IPS DF 19.7 (cell line): ENCODE measurements at places on chromosomes 7 and 10.

DNA sequence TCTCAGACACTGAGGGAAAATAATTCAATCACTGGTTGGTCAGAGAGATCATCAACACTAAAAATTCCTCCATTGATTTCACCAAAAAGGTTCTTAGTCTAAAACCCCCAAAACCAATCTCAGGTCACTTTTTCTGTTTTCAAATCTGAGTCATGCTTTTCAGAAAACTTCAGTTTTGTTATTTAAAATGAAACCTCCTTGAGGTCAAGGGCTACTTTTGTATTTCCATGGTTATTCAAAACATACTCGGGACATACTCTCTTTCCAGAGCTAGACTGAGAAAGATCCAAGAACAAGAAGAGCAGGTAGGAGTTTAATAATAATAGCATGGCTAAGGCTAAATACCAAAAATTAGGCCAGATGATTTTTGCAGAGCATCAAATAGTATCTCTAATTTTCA is 152.8 kb downstream of the SDHAF3 start:
- no peak for DNase-seq

GRCh38 chr10:17394854-17395253 is 59.5 kb downstream of the ST8SIA6 start:
- no peak for DNase-seq

DNA sequence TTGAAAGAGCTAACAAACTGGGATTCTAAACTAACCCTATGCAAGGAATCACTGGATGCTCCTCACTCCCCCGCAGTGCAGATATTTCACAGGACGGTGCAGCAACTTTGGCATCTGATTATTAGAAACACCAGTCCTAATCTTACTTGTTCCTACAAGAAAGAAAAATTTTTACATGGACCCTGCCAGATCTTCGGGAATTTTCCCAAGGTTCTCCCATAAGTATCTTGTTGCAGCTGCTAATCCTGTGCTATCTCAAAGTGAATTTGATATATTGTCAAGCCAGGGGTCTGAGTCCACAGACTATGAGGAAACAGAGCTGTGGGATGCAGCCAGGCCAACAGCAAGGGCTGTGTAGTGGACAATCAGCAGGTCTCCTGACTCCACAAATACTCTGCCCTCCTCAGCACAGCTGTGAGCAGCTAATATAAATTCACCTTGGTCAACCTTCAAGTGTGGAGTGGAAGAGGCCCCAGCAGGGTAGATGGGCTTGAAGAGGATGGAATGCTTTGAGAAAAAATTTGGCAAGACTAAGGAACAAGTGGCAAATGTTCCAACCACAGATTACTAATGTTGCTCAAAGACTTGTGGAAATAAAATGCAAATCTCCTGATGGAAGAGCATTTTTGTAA is 25.6 kb downstream of the VSTM4 start:
- no peak for DNase-seq

- no peak for DNase-seq
Observed at GRCh38 chr10:86646933-86647332, 7.4 kb upstream of the OPN4 start.

DNA sequence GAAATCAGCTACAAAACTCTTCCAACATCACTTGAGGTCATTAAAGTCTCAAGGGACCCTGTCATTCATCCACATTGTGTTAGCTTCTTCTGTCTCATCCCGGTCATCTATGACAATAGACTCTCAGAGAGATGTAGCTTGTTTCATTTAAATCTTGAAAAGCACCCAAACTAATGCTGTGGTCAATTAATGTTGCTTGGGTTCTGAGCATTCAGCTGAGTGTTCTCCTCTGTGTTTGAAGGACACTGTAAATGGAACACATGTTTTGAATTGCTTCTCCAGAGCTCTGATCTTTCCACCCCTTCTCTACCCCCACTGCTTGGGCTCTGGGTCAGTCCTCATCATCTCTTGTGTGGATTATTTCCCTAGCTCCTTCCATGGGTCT is 19.6 kb upstream of the ADD3 start:
- no peak for DNase-seq

DNA sequence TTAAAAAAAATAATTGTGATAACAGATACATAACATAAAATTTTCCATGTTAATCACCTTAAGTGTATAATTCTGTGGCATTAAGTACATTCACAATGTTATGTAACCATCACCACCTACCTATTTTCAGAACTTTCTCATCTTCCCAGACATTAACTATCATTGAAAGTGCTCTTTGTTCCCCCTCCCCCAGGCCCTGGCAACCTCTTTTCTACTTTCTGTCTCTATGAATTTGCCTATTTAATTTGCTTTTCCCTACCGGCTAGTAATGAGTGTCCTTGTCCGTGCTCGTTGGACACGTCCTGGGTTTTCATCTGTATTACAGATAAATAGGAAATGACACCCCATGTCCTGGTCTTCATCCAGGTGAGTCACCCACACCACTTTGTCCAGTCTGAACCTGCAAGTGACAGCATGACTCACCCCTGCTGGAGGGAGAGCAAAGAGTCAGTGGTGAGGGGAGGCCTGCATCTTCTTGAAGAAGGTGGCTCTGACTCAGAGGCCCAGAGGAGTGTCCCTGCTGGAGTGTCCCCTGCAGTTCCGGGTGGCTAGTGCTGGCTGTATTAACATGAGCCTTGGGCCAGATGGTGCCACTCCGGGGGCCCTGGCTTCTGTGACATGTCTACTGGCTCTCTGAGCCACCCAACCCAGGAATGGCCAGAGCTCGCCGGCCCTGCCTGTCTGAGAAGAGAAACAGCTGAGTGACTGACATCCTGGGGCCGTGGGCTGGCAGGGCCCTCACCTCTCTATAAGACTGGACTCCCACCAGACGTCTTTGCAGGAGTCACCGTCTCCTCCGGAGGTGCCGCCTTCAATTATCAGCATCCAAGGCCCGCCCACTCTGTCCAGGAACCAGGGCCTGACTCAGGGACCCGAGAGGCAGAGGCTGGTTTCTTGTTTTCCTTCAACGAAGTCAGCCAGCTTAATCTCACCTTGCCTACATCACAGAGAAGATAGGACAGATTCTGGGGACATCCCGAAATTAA is 503.2 kb upstream of the MKI67 start:
- DNase-seq: no peak
